ENCODE measurements at places on chromosomes 11 and 22.

DNA sequence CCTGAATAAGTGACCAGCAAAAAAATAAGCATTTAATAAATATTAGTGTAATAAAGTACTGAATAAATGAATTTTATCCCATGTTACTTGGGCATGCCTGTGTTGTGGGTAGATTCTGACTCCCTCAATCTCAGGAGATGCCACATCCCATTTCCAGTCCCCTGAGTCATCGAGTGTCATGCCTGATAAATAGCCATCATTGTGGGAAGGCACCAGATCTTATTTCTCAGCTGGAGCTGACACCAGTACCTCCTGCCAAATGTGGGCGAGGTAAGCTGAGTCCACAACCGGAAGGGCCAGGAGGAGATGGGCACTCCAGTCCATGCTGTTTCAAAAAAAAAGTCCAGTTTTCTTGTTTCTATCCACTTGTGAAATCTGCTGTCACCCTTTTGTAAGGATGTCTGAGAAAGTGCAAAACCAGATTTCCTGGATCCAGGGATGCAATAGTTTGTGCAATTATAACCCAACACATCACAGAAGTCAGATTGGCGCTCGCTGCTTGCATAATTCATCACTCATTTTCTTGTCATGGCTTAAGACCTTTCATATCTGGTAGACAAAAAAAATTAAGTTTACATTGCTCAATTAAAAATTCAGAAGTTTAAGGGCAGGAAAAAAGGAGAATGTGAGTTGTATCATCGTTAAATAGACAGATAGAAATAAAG lies 311.6 kb downstream of the MIAT start:
- no peak for DNase-seq

DNA sequence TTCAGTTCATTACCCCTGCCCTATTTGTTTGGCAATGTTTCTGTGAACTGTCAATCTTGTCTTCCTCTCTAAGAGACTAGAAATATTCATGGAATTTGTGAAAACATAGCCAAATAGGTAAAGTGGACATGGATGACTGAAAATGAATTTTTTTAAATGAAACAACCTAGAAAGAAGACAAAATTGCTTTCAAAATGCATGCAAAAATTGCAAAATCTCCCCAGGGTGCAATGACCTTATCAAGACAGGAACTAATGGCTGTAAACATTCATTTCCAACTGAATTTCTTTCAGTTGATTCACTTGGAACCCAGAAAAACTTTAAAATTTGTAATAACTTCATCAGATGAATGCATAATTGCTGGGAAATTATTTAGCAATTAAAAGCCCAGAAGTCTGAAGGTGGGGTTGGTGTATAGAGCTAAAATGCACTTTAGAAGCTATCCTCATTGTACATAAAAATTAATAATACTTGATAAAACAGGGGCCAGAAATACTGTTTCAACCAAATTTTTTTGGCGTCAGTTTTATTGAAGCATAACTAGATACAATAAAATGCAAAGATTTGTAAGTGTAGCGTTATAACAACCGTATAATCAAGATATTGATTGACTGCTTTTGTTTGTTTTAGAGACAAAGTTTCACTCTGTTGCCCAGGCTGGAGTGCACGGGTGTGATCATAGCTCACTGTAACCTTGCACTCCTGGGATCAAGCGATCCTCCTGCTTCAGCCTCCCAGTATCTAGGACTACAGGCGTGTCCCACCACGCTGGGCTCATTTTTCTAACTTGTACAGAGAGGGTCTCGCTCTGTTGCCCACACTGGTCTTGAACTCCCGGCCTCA lies 27.6 kb upstream of the SLC35C1 start:
- DNase-seq, result no peak

DNA sequence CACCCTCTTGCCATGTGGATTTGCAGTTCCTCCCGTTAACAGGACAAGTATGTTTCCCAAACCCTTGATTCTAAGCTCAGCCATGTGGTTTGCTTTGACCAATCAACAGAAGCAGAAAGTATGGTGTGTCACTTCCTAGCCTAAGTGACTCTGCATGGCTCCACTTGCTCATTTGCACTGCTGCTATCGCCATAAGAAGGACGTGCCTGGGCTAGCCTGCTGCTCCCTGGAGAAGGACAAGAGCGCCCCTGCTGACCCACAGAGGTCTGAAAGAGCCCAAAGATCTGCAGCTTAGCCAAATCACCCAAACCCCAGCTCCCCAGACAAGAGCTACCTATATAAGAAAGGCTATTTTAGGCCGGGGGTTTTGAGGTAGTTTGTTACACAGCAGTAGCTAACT lies 18.0 kb downstream of the TBRG1 start:
- DNase-seq, result no peak

DNA sequence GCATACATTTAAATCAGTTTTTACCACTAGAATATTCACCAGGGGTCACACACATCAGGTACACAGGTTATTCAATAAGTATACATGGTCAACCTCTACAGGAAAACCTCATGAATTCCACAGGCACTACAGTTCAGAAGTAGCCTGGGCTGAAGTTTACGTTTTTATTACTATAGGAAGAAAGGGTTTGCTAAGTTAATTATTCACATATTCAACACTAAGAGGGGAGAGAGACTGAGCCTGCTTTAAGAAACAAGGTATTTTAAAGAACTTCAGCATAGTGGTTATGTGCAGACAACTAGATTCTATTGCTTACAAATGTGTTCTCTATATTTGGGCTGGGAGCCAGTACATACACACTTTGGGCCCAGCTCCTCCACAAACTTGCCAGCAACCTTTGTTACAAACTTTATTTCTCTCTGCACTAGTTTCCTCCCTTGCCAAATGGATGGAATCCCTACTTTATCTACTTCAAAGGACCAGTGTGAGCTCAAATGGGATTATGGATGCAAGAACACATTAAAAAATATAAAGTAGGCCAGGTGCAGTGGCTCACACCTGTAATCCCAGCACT lies 31.9 kb downstream of the IL18BP start:
- no peak for DNase-seq

GRCh38 chr11:127390465-127390864 lies 389.9 kb upstream of the KIRREL3 start:
- no peak for DNase-seq

DNA sequence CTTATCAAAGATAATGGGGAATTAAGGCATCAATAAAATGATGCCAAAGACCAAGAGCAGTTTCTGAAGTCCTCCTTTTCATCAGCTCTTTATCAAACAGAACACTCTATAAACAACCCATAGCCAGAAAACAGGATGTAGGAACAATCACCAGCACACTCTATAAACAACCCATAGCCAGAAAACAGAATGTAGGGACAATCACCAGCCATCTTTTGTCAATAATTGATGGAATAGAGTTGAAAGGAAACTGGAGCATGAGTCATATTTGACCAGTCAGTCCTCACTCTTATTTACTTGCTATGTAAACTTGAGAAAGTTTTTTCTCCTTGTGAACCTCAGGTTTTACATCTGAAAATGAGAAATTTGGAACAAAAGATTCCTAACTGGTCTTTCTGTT lies 10.0 kb downstream of the MS4A2 start:
- no peak for DNase-seq

DNA sequence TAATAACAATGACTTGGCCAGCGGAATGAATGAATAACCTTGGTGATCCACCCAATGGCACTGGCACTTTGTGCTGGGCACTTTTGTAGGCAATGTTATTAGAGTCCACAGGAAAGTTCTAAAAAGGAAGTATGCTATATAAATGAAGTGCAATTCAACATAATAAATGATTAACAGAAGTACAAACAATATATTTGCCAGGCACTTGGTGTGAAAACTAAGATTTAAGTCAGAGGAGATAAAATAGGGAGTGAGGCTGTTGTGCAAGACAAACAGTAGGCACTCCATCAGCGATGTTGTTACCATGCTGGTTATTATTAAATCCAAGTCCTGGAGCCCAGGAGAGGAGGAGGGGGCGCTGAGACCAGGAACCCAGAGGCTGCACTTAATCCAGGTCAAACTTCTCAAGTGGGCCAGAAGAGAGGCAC lies 173.8 kb downstream of the LARGE1 start:
- DNase-seq, result no peak

- DNase-seq, result no peak
Observed at GRCh38 chr11:65565624-65566453, 4.4 kb upstream of the ZNRD2 start.

DNA sequence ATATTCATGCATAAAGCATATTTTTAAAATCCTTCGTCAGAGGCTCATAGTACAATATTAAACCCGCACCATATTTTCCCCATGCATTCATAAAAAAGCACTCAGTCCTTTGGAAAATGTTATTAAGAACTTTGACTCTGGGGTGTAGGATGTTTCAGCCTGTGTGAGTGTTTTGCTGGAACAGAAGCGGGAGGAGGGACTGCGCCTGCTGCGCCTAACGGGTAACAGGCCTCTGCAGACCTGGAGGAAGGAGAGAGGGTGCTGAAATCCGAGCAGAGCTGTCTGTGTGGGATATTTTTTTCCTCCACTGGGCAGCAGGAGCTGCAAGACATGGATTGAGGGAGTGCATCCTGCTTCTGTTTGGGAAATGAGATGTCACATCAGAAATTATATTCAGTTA lies 483.0 kb downstream of the BRD1 start:
- no peak for DNase-seq

DNA sequence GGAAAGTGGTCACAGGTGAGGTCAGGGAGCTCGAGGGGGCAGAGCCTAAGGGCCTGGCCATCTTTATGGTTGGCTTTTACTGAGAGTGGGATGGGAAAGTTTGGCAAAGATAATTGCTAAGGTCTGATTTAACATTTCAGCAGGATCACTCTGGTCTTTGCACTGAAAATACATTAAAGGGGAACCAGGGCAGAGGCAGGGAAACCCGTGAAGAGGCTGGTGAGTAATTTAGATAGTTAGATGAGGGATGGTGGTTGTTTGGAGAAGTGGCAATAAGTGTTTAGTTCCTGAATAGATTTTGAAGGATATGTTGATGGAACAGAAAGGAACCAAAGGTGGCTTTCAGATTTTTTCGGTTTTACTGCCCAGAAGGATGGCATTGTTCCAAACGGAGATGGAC lies 50.8 kb downstream of the SCN3B start:
- no peak for DNase-seq

- DNase-seq, result no peak
Observed at GRCh38 chr11:63532799-63533475, 3.7 kb upstream of the PLAAT4 start.

GRCh38 chr11:2305788-2306451 lies 4.1 kb downstream of the TSPAN32 start:
- no peak for DNase-seq

- no peak for DNase-seq
Observed at GRCh38 chr11:132535830-132536229, 996.5 kb downstream of the OPCML start.

DNA sequence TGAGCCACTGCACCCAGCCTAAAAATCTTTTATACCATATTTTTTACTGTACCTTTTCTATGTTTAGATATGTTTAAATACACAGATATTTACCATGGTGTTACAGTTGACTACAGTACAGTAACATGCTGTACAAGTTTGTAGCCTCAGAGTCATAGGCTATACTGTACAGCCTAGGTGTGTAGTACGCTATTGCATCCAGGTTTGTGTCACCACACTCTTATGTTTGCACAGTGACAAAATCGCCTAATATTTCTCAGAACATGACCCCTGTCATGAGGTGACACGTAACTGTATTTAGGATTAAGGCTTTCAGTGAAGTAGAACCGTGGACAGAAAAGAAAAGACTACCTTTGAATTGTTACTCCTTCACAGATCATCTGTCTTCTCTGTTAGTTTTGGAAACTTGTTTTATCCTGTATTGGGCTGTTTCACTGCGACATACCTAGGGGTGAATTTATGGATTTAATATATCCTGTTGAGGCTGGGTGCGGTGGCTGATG lies 83.8 kb downstream of the ZNRF3 start:
- no peak for DNase-seq

GRCh38 chr11:129946965-129947364 lies 51.6 kb upstream of the NFRKB start:
- DNase-seq, result no peak

All from GM19239 (cell line).